Right atrium auricular region (tissue), 2 donors: ENCODE measurements at places on chromosomes 5 and 9.

DNA sequence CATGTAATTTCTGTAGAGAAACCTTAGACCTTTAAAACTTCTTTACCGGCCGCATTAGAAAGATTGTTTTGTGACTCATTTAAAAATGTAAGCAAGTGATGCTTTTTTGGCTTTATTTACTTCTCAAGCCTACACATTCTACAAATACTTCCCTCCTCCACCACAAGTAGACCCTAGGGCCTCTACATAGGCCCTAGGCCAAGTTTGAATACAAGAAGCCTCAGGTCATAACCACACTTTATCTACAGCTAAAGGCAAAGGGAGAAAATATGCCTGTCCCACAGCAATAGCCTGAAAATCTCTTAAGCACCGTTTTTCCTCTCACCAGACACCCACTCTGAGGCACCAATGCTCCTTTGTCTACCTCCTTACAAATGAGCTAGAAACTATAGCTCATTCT is 53.9 kb downstream of the CSNK1A1 start:
- no peak for DNase-seq
- peaks cover 27% of the 10 kb centered on the region for H3K4me1 ChIP-seq
- peak overlapping the region; percentile 77 for H3K27ac ChIP-seq
- no peaks in the 10 kb centered on the region for H3K27me3 ChIP-seq

- H3K4me3 ChIP-seq: no peak overlapping the region
- H3K27me3 ChIP-seq: no peaks in the 10 kb centered on the region
- H3K4me1 ChIP-seq: no peaks in the 10 kb centered on the region
- DNase-seq: peak; percentile 75
- no peaks in the 10 kb centered on the region for H3K36me3 ChIP-seq
These were observed 28.7 kb downstream of the LARP1 start for GRCh38 chr5:154783774-154784460.

GRCh38 chr5:26259081-26259480 is 779.3 kb downstream of the CDH9 start:
- no peaks in the 10 kb centered on the region for H3K27me3 ChIP-seq
- no peaks in the 10 kb centered on the region for H3K36me3 ChIP-seq
- no peak for DNase-seq
- no peaks in the 10 kb centered on the region for H3K4me1 ChIP-seq
- H3K27ac ChIP-seq: no peak overlapping the region

DNA sequence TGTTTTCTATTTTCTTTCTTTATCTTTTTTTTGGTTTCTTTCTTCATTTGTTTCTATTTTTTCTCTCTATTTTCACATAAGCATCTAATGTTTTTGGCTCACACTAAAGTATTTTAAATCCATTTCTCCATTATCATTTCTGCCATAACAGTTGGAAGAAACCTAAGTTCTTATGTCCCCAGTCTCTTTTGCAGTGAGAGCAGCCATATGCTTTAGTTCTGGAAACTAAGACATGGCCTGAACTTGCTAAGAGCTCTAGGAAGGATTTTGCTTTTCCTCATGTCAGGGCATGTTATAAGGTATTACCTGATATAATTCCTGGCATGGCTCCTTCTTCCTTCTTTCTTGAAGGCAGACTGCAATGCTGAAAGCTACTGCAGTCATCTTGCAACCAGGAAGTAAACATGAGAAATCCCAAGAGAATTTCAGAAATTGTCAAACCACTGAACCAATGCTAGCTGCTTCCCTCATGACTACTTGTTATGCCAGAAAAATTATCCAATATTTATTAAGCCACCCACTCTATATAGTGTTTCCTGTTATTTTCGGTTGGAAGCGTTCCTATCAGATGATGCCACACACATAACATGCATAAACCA is 171.1 kb downstream of the TAF11L14 start:
- H3K4me1 ChIP-seq: no peaks in the 10 kb centered on the region
- DNase-seq: no peak
- no peaks in the 10 kb centered on the region for H3K36me3 ChIP-seq
- H3K27me3 ChIP-seq: no peaks in the 10 kb centered on the region
- no peak overlapping the region for H3K27ac ChIP-seq
- H3K4me3 ChIP-seq: no peak overlapping the region

GRCh38 chr9:93536874-93537273 is 39.5 kb upstream of the PHF2 start:
- H3K4me3 ChIP-seq: no peak overlapping the region
- no peaks in the 10 kb centered on the region for H3K4me1 ChIP-seq
- H3K27me3 ChIP-seq: no peaks in the 10 kb centered on the region
- DNase-seq: no peak
- H3K27ac ChIP-seq: no peak overlapping the region

DNA sequence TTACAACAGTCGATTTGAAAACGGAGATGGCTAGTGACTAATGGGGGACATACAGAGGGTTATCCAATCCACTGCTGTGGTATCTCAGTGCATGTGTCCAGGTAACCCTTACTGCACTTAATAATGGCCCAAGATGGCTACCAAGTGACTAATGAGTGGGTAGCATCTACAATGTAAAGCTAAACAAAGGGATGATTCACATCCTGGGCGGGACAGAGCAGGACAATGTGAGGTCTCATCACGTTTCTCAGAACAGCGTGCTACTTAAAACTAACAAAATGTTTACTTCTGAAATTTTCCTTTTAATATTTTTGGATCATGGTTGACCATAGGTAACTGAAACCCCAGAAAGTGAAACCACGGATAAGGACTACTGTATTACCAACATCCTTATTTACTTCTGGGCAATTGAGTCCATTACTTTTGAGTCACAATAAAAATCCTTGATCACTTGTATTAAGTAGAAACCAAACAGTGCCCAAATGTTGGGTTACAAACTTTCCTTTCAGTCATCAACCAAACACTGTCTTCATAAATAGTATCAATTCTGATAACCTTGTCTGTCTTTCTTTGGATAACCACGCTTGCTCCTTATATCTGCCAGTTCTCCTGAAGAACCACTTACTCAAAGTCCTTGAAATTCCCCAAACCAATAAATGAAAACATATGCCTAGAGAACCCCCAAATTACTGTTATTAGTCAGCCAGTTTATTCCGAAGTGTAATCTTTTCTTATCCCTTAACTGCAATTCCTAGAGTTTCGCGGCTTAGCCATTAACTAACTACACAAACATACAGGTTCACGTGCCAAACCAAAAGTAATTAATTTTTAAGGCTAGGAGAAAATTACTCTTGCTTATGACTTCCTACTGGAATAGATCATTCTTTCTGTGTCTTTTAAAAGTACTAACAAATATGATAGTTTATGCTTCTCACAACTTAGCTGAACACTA is 59.7 kb downstream of the ELL2 start:
- DNase-seq: no peak
- peaks cover 17% of the 10 kb centered on the region for H3K4me1 ChIP-seq
- H3K27me3 ChIP-seq: no peaks in the 10 kb centered on the region
- H3K27ac ChIP-seq: no peak overlapping the region
